ENCODE measurements at places on chromosomes 2 and 18. TPM values are rescaled to one million over a fixed set of nuclear protein-coding genes. Genes with fewer than 3 reads are reported as not detected.

SNRNP200 gene
- 211 TPM for total RNA-seq

INPP5D gene
- 0.66 TPM for total RNA-seq

IL1A gene
- 0.73 TPM for total RNA-seq

IGFBP2 gene
- total RNA-seq = 80.8 TPM

RAX gene
- total RNA-seq = not detected

TXNDC2 gene
- not detected for total RNA-seq

SLC11A1 gene
- total RNA-seq = not detected

GRCh38 chr2:241752253-241752652, 17.8 kb downstream of the D2HGDH start:
- no peak for DNase-seq

DNA sequence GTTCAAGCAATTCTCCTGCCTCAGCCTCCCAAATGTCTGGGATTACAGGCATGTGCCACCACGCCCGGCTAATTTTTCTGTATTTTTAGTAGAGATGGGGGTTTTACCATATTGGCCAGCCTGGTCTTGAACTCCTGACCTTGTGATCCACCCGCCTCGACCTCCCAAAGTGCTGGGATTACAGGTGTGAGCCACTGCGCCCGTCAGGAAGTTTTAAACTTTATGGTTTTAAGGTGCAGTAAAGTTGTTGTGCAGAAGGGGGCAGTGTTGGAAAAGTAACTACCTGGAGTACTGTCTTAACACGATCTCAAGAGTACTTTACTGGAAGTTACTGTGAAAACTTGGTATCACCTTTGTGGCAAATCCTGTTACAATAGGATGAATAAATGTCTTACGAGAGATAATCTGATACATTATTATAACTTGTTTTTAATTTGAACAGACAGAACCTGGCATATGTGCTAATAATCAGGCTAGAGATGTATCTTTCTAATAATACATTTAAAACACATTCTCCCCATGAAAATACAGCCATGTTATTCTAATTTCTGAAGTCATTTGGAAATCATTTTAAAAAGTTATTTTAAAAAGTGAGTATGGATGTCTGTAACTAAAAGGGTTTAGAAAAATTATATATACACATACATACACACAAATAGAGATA, 10.8 kb downstream of the SPDYA start:
- DNase-seq = peak; percentile 88

DNA sequence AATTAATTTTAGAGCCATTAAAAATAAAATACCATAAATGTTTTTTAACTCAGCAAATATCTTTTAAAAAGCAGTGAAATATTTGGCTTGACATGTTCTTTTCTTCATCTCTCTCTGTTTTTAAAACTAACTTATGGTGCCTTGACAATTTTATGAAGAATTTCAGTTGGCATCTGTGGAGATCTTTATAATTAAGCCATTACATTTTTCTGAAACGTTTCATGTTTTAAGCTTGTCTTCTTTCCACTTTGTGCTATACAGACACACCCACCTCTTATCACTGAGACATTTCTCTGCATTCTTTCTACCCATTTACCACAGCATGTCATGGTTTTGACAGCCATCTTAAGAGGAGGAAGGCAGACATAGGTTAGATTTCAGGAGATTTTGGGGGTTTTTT, 915.1 kb upstream of the FSHR start:
- DNase-seq = no peak

DNA sequence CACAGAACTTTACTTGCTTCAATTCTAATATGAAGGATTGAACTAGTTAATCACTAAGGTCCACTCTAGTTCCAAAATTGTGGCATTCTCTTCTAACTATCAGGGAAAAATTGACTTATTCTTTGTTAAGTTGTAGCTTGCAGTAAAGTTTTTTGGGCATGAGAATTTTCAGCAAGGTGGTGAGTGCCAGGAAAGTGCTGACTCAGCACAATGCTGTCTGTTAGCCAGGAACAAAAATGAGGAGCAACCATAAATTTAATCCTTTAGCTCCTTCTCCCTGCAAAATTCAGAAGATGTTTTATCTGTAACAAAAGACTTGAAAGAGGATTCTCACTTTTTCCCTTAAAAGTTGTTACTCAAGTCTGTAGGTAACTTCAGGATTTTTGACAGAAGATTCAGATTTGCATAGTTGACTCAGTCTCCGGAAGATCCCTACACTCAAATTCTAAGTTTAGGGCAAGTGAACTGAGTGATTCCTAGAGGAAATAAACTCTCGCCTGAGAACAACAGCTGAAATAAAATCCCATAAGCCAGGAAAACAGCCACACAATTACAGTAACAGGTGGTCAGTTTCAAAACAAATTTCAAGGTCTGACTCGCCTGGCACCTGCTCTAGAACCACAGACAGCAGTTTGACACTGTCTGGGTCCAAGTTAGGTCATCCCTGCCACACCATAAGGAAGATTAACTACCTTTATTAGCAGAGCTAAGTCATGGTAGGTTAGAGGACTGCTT, 20.2 kb upstream of the DARS1 start:
- DNase-seq = no peak

DNA sequence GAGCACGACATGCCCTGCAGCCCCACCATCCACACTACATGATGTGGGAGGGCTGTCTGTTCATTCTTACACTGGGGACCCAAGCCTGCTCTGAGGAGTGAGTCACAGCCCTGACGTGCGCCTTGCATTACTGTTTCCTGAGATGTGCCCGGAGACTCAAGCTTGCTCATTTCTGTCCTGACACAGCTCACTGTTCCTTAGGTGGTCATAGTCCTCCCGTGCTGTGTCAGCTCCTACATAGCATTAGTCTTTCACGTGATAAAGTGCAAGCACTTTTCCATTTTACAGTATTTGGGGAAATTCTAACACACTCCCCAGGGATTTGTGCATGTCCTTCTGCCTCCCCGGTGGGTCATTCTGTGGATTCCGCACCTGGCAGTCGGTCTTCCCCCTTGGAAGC, 46.2 kb upstream of the TRIM43B start:
- DNase-seq = no peak

GRCh38 chr18:22796113-22796512, 137.0 kb upstream of the RBBP8 start:
- DNase-seq = no peak

DNA sequence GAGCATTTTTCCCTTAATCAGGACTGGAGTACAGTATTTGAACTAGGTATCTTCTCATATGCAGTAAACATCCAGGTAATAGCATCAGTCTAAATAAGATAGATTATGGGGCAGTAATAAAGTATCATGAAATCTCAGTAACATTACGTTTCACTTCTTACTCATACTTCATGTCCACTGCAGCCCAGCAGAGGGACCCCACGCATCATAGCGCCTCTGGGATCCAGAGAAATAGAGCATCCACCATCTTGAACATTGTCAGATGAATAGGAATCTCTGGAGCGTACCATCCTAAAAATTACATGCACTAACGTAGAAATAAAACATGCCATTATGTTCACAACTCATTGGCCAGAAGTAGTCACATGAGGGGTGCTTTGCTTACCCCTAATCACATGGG, 499.0 kb downstream of the CPS1 start:
- peak; percentile 73 for DNase-seq

- peak; percentile 63 for DNase-seq
Observed at GRCh38 chr2:84306361-84306760, 152.7 kb downstream of the SUCLG1 start.

DNA sequence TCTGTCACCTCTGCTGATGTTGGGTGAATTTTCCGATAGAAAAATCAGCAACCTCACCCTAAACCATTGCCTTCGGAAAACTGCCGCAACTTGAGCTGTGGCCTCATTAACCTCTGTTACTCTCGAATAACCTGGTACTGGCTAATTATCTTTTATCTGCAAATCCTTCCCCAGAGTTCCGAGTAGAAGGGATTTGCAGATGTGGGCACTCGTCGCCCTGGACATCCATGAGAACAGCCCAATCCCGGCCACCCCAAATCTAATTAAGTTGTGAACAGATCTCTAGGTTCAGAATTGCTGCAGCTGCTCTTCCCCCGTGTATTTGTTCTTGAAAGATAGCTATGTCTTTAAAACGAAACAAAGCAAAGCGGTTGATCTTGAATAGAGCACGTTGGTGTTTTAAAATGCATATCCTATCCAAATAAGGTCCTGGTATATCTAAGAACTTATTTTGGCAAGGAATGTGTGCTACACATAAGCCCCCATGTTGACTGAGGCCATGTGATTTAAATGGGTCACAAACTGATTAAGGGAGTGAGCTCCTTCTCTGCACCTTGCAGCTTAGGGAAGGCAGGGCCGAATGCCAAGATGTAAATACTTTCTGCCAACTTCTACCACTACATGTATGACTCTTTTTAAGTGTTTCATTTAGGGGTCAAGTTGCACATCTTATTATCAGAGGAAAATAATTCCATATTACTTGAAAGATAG, 88.2 kb downstream of the MTCL1 start:
- DNase-seq = no peak

GRCh38 chr2:26541401-26542193, 63.7 kb upstream of the OTOF start:
- DNase-seq = peak; percentile 6

GRCh38 chr2:132549935-132550670, 119.9 kb downstream of the LYPD1 start:
- peak; percentile 20 for DNase-seq
